Activated naive CD8-positive, alpha-beta T cell treated with anti-CD3 and anti-CD28 coated beads for 36 hours (primary cell): ENCODE measurements at places on chromosomes 5 and 9. TPM values are rescaled to one million over a fixed set of nuclear protein-coding genes. Genes with fewer than 3 reads are reported as not detected.

DNA sequence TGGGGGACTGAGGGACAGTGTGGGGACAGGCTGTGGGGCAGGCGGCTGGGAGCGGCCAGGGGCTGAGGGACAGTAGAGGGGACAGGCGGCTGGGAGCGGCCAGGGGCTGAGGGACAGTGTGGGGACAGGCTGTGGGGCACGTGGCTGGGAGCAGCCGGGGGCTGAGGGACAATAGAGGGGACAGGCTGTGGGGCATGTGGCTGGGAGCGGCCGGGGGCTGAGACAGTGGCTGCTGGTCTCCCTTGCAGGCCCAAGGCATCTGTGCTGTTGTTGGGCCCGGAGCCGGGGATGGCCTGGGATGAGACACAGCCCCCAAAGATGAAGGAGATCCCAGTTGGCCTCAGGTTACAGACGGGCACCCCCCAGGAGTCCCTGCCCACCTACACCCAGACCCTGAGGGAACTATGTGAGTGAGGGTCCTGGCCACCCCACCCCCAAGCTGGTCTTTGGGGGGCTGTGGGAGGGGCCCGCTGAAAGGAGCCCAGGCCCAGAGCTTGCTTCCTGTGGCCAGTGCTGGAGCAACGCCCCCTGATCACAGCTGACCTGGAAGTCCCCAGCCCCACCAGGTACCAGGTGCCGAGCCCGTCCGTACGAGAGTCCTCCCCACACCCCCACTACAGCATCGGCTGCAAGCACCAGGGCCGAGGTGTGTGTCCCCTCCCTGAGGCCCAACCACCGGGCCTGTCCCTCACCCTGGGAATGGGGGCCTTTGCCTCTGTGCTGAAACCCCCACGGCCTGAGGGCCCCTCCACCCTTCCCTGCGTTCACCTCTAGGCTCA, 593 bp downstream of the STPG3 start:
- no peak overlapping the region for H3K27ac ChIP-seq
- no peaks in the 10 kb centered on the region for H3K27me3 ChIP-seq
- H3K4me1 ChIP-seq = peaks cover 5% of the 10 kb centered on the region
- no peak overlapping the region for H3K4me3 ChIP-seq
- no peak for DNase-seq

The ASPN gene
- total RNA-seq = not detected

DNA sequence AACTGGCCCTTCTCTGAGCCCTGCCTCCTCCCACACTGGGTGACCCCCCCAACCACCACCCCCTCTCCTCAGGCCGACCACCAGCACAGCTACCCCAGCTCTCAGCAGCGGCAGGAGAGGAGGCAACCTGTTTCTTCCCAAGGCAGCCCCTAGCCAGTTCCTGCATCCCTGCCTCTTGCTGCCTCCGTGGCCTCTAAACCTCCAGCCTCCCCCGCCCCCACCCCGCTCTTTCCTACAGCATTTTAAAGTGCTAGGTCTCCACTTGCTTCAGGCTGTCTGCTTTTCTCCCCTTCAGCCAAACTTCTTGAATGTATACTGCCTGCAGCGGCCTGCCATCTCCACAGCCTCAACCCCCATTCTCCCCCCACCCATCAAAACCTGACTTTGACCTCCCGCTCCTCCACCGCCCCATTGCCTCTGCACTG, 135.6 kb downstream of the DAB2IP start:
- H3K36me3 ChIP-seq = no peaks in the 10 kb centered on the region
- DNase-seq = no peak
- H3K27me3 ChIP-seq = no peaks in the 10 kb centered on the region
- peaks cover 13% of the 10 kb centered on the region for H3K4me1 ChIP-seq

DNA sequence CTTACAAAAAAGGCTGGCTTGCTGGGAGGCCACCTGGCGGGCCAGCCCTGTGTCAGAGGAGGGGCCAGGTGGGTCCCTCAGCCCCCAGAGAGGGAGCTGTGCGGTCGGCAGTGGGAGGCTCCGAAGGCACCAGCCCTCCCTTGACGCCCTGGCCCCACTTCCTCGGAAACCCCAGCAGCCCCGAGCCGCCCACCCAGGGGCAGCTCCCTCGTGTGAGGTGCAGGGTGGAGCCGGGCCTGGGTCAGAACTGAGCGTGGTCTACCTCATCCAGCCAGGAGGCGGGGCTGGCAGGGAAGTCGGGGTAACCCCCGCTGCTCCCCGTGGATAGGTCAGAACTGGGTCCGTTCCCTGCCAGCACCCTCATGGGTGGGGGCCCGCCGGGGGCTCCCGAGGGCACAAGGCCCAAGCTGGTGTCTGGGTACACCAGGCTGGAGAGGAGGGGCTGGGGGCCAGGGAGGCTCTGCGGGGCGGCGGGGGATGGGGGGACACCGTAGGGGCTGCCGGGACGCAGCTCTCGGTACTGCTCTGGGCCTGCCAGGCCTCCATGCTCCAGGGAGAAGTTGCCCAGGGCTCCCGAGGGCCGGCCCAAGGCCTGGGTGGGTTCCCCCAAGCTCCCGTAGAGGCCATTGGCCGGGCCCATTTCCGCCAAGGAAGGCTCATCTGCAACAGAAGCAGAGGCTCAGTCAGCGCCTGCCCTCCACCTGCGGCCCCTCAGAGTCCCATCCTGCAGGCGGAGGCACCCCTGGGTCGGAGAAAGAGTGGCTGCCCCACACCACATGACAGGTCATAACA, 7.6 kb downstream of the LHX3 start:
- H3K4me1 ChIP-seq = peaks cover 5% of the 10 kb centered on the region
- peaks cover 75% of the 10 kb centered on the region for H3K27me3 ChIP-seq
- no peak overlapping the region for H3K27ac ChIP-seq
- no peak for DNase-seq
- no peaks in the 10 kb centered on the region for H3K36me3 ChIP-seq

DNA sequence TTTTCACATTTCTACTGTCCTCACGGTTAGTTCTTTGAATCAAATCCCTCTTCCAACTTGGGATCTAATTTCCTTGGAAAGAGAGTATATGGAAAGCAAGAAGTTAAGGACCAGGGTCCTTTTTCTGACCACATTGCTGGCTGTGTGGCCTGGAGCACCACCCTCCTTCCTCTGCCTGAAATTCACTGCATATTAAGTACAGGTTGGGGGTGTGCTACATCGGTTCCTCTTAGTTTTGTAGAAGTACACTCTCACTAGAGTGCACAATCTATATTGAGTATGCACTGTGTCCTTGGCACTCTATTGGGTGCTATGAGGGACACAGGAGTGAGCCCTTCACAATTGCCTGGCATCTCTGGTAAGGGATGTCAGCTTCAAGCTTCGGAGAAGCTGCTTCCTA, 53.8 kb upstream of the KLF9 start:
- DNase-seq = no peak
- H3K36me3 ChIP-seq = no peaks in the 10 kb centered on the region
- no peak overlapping the region for H3K27ac ChIP-seq
- H3K4me1 ChIP-seq = peaks cover 42% of the 10 kb centered on the region
- H3K27me3 ChIP-seq = no peaks in the 10 kb centered on the region
- no peak overlapping the region for H3K4me3 ChIP-seq

The FAM221B gene
- total RNA-seq = not detected

The N4BP3 gene
- total RNA-seq = 12.9 TPM

GRCh38 chr5:77202145-77202544, 8.3 kb upstream of the PDE8B start:
- no peak for DNase-seq
- peaks cover 7% of the 10 kb centered on the region for H3K4me1 ChIP-seq
- peaks cover 5% of the 10 kb centered on the region for H3K36me3 ChIP-seq
- no peak overlapping the region for H3K27ac ChIP-seq

The ARAP3 gene
- total RNA-seq = 4.1 TPM

The PDCD1LG2 gene
- total RNA-seq = 0.08 TPM

- H3K27me3 ChIP-seq = peaks cover 3% of the 10 kb centered on the region
- no peaks in the 10 kb centered on the region for H3K36me3 ChIP-seq
- no peak overlapping the region for H3K27ac ChIP-seq
- no peaks in the 10 kb centered on the region for H3K4me1 ChIP-seq
- H3K4me3 ChIP-seq = no peak overlapping the region
Measured at GRCh38 chr5:158925314-158925713, 174.4 kb downstream of the EBF1 start.
